ENCODE measurements at places on chromosomes 1 and 21. TPM values are rescaled to one million over a fixed set of nuclear protein-coding genes. Genes with fewer than 3 reads are reported as not detected.

DNA sequence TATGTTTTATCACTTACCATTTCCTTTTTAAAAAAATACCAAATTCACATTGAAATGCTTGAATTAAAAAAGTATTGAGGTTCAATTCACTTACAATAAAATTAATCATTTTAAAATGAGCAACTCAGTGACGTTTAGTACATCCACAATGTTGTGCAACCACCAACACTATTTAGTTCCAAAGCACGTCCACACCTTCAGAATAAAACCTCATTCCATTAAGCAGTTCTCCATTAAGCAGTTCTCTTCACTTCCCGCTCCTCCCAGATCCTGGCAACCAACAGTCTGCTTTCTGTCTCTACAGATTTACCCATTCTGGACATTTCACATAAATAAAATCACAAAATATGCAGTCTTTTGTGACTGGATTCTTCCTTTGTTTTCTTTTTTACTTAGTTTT is 41.3 kb downstream of the GNG4 start:
- H3K27me3 ChIP-seq, result no peaks in the 10 kb centered on the region
- no peaks in the 10 kb centered on the region for H3K4me1 ChIP-seq
- no peak for DNase-seq
- H3K36me3 ChIP-seq, result no peaks in the 10 kb centered on the region
- no peak overlapping the region for H3K27ac ChIP-seq
- H3K4me3 ChIP-seq, result no peak overlapping the region

GRCh38 chr1:65946960-65947359 is 154.3 kb downstream of the PDE4B start:
- H3K27me3 ChIP-seq, result no peaks in the 10 kb centered on the region
- no peak overlapping the region for H3K27ac ChIP-seq
- DNase-seq, result no peak
- H3K4me1 ChIP-seq, result no peaks in the 10 kb centered on the region
- H3K36me3 ChIP-seq, result no peaks in the 10 kb centered on the region

DNA sequence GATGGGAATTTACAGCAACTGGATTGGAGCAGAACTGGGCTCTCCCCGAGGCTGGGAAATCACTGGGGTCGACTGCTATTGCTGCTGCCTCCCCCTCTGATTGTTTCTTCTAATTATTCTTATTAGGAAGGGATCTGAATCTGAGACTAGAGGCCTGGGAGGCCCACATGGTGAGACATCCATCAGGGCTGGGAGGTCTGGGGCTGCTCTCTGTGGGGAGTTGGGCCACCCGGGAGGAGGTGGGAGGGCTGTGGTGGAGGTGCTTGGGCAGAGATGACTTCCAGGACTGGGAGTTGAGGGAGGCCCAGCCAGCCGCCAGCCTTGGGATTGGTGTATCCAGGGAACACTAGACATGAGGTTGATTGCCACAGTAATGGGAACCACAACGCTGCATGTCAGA is 247.9 kb downstream of the GRIK3 start:
- H3K4me1 ChIP-seq, result no peaks in the 10 kb centered on the region
- no peak overlapping the region for H3K27ac ChIP-seq
- H3K27me3 ChIP-seq, result peaks cover 3% of the 10 kb centered on the region
- no peak overlapping the region for H3K4me3 ChIP-seq
- H3K36me3 ChIP-seq, result no peaks in the 10 kb centered on the region
- no peak for DNase-seq

The TCP10L gene
- total RNA-seq, result 17.8 TPM

The CNKSR1 gene
- 32.4 TPM for total RNA-seq
